ENCODE measurements at places on chromosomes 6 and 20.
A peak's percentile ranks its signal among the peaks of the same experiment; 100 is the strongest.

GRCh38 chr20:23508449-23509229 is 17.7 kb downstream of the CST8 start:
- DNase-seq = no peak

DNA sequence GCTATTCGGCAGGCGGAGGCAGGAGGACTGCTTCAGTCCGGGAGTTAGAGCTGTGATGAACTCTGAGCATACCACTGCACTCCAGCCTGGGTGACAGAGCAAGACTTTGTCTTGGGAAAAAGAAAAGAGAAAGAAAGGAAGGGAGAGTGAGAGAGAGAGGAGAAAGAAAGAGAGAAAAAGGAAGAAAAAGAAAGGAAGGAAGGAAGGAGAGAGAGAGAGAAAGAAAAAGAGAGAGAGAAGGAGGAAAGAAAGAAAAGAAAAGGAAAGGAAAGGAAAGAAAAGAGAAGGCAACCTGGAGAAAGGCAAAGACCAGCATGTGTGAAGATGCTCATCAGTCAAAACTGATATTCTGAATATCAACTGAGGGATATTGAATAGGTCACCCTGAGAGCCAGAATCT is 143.1 kb upstream of the SASH1 start:
- DNase-seq = no peak

- DNase-seq = peak; percentile 51
These were observed 13.8 kb downstream of the CCN5 start for GRCh38 chr20:44728801-44729443.

GRCh38 chr6:147530132-147531060 is 21.9 kb downstream of the SAMD5 start:
- no peak for DNase-seq

DNA sequence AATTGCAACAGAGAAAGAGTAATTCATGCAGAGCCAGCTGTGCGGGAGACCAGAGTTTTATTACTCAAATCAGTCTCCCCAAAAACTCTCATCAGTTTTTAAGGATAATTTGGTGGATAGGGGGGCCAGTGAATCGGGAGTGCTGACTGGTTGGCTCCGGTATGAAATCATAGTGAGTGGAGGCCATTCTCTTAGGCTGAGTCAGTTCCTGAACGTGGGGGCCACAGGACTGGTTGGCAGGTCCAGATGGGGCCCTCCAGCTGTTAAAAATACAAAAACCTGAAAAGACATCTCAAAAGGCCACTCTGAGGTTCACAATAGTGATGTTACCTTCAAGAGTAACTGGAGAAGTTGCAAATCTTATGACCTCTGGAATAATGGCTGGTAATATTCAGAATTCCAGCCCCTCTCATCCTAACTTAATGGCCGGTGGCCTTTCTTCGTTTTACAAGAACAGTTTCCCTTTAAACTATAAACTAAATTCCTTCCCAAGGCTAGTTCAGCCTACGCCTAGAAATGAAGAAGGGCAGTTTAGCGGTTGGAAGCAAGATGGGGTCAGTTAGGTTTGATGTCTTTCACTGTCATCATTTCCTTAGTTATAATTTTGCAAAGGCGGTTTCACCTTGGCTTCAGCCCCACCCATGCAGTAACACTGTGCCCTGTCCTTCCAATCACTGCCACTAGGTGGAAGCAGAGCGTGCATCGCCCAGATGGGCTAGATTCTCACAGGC is 6.8 kb upstream of the MICA start:
- DNase-seq = peak; percentile 88

- peak; percentile 78 for DNase-seq
These were observed 34.1 kb upstream of the HLA-DQB1 start for GRCh38 chr6:32700391-32701040.

GRCh38 chr20:1469925-1470571 is 3.4 kb upstream of the NSFL1C start:
- peak; percentile 99 for DNase-seq

DNA sequence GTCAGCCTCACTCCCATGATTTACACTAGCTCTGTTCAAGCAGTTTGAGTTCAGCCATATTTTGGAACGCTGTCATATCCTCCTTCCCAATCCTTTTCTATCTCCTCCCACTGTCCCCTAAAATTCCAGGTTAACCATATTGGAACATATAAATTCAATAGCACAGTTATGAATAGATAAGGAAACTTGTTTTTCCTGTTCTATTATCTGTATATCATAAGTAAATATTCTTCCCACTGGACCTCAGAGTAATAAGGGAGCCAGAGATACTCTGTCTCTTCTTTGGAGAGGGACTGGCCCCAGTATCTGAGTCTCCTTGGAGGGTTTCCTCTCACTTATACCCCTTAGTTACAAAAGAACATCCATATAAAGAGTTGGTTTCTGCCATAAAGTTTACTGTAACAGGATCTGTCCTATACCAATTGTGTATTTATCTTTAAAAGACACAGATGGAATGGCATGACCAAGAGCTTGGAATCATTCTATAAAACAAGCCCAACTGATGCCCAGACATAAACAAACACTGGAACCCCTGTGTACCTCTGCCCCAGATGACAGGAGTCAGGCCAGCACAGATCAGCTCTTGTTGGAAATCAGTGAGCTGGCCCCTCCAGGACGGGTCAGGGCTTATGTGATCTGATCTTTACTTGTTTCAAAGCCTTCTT is 67.1 kb downstream of the EPB41L2 start:
- no peak for DNase-seq
